ENCODE measurements at places on chromosomes 13 and 19.

- DNase-seq, result no peak
Measured at GRCh38 chr13:96744367-96745331, 249.6 kb downstream of the OXGR1 start.

DNA sequence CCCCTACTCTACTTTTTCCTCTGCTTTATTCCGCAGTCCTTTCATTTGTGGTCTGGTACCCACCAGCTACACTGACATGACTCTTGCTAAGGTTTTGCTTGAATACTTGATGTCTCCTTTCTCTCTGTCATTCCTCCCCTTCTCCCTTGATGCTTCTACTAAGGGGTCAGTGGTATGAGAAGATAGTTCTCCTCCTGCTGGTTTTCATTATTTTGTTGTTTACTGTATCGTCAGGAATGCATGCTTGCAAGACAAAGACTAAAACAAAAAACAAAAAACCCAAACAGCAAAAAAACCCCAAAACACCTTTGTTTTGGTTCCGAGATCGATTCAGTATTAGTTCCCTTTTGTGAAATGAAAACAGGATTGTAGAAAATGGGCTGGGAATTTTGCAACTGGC, 59.5 kb downstream of the PCCA start:
- DNase-seq, result no peak

DNA sequence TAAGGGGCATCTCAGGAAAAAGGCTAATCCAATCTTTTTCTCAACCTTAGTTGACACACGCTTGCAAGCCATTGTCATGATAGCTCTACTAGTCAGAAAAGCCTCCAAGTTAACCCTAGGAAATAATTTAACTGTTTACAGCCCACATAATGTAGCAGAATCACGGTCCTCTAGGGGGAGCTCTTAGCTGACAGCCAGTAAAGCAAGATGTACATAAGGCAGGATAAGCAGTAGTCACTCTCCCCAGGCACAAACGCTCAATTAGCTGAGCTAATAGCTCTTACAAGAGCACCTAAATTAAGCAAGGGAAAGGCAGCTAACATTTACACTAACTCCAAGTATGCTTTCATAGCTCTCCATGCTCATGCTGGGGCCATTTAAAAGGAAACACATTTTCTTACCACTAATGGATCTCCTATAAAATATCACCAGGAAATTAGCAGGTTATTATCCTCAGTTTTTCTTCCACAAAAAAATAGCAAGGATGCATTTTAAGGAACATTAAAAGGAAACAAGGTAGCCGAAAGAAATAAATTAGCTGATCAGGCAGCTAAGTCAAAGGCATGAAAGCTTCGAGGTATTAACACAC, 33.7 kb upstream of the ZSCAN5A start:
- no peak for DNase-seq

- DNase-seq, result peak; percentile 48
Measured at GRCh38 chr19:11286312-11286974, 9.5 kb upstream of the TSPAN16 start.

- DNase-seq, result peak; percentile 47
Measured at GRCh38 chr13:39875111-39875987, 219.9 kb downstream of the COG6 start.

GRCh38 chr13:24263632-24264031, 45.7 kb upstream of the C1QTNF9 start:
- DNase-seq, result peak; percentile 10

DNA sequence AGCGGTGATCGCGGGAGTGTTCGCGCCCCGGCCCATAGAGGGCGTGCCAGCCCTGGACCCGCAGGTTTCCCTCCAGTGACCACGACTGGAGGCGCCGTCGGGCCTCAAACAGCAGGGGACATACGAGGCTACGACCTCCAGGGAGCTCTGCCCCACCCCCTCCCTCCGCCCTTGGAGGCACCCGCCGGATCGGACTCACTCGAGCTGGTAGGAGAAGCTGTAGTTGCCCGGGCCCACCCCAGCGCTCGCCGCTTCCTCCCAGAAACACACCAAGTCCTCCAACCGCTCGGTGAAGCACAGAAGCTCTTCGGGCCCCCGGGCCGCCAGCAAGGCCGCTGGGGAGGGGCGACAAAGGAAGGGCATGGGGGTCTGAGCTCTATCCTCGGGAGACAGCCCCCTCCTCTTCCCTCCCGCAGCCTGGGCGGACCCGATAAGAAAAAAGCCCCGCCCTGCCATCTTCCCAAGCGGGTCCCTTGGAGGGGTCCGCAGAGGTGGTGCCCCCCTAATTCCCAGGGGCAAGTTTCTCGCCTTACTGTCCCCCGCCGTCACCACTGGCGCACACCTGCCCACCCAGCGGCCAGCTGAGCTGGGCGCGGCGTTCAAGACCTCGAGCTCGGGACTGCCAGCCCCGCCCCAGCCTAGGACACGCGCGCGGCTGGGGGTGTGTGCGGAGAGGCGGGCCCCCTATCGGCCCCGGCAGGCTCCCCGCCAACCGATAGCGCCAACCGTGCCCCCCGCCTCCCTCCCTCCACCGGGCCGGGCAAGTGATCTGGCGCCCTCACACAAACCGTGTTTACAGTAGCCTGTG, 1.0 kb downstream of the EPOR start:
- DNase-seq, result no peak

- no peak for DNase-seq
Measured at GRCh38 chr19:17543986-17544385, 11.5 kb upstream of the COLGALT1 start.

GRCh38 chr13:65378484-65378883, 1851.7 kb downstream of the PCDH9 start:
- no peak for DNase-seq

GRCh38 chr13:20610006-20610405, 43.0 kb downstream of the IFT88 start:
- no peak for DNase-seq

DNA sequence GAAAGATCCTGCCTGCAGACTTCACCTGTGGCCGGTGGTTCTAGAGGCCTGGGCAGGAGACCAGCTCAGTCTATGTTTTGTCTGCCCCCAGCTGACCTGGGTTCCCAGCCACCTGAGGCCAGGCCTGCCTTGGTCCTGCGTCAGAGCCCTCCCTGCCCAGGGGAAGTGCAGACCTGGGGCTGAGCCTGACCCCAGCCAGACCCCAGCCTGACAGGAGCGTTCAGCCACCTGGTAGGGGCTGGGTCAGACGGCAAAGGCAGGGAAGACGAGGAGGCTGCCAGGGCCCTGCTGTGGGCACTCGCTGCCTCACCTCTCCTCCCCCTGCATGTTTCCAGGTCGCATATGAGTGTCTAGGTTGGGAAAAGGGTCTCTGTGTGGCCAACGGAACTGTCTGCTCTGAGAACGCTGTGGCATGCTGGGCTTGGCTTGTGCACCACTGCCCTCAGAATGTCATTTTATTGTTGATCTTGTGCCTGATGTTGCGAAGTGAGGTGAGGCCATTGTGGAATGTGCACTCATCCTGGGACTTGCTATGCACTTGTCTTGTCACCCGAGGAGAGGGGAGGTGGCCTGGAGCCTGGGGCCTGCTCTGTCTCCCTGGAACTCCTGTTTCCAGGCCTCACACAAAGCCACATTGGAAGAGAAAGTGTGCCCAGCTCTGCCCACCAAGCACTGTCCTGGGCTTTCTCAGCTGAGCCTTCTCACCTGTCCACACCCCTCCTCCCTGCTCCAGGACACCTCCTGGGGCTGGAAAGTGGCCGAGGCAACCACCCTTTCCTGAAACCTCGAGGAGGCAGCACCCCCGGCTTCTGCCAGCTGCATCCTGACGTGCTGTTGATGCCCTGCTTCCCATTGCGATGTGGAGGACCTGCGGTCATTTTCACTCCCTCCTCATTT, 15.2 kb upstream of the MCF2L start:
- no peak for DNase-seq

- DNase-seq, result no peak
Measured at GRCh38 chr13:32214071-32214470, 101.1 kb downstream of the ZAR1L start.

DNA sequence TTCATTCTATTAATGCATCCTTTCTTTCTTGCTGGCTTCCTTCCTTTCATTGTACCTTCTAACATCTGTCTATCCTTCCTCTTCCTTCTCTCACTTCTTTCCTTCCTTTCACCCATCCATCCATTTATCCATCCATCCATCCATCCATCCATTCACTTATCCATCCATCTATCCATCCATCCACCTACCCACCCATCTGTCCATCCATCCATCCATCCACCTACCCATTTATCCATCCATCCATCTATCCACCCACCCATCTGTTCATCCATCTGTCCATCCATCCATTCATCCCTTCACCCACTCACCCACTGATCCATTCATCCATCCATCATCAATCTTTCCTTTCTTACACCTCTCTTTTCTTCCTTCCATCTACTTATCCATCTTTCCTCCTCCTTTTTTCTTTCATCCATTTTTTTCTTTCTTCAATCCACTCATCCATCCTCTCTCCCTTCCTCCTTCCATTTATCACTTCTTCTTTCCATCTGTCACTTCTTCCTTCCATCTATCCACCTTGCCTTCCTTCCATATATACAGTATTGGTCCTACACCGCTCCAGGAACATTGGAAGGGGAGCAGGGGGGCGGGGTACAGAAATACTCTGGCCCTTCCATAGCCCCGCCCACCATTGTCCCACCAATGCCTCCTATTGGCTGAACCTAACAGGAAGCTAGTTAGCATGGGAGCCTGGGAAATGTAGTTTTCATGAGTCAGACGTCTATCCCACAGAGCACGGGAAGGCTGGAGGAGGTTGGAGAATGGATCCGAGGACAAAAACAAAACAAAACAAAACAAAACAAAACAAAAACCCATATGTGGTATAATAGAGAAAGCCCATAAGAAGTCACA, 45.9 kb downstream of the MBD3L1 start:
- DNase-seq, result no peak

GRCh38 chr19:5615756-5616327, 6.7 kb downstream of the SAFB2 start:
- peak; percentile 44 for DNase-seq

- peak; percentile 61 for DNase-seq
Measured at GRCh38 chr13:97275776-97276501, 53.8 kb downstream of the MBNL2 start.

- DNase-seq, result no peak
Measured at GRCh38 chr19:17677002-17677401, 11.2 kb downstream of the UNC13A start.

GRCh38 chr19:29841559-29842367, 30.0 kb downstream of the CCNE1 start:
- peak; percentile 8 for DNase-seq

GRCh38 chr19:55493645-55494171, 5.5 kb downstream of the SSC5D start:
- no peak for DNase-seq

DNA sequence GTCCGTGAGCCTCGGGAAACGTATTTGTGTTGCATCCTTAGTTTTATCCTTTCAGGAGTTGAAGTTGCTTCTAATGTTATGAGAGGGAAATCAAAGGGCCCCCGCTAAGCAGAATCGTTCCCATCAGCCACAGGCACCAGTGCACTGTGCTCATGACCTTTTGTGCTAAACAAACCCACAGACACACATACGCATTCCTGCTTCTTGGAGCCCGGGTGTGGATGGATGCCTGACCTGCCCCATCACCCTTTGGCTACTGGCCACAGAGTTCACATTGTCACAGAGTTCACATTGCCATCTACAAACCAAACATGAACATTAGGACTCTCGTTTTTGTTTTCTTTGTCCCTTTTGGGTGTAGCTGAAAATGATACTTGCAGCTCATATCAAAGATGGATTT, 47.2 kb downstream of the CHST8 start:
- DNase-seq, result no peak

DNA sequence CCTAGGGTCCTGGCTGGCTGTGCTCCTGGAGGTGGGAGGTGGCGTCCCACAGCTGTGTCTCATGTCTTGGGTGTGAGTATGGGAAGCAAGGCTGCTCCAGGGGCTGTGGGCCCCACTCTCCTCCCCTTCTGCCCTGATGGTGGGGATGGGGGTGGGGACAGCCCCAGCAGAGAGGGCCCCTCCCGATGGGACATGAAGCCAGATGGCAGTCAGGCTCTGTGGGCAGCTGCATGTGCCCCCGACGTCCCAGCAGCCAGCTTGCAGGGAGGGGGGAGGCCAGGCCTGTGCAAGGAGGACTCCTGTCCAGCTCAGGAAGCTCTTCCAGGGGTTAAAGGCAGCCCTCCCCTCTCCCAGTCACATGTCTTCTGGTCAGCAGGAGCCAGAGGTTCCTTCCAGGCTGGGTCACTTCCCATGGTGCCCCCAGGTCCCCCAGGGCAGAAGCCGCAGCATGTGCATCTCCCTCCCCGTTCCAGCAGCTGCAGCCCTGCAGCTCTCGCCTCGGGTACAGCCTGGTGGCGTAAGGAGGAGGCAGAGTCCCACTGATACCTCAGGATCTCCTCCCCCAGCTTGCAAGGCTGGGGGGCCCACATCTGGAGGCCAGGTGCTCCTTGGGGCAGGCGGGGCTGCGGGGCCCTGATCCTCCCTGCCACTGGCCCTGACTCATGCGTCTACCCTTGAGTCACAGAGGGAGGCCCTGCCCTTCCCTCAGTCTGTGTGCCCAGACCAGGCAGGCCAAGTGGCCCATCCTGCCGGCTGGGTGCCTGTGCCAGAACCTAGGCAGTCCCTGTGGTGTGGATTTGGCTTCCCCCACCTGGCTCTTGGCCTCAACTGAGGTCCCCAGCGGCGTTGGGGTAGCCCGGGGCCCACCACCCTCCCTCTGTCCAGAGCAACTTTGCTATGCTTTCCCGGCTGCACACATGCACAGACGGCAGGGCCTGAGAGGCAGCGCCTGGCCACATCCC, 13.0 kb downstream of the YIPF2 start:
- DNase-seq, result peak; percentile 86

DNA sequence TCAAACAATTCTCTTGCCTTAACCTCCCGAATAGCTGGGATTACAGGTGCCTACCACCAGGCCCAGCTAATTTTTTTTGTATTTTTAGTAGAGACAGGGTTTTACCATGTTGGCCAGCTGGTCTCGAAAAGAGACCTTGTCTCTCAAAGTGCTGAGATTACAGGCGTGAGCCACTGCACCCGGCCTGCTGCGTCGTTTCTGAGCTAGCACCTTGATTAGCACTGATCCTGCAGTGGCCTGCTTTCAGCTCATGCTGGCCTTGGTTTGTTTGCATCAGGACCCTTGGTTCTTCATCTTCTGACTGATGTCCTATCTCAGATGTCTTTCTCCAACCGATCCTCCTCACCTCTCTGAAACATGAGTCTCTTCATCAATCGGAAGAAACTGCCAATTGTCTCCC, 4.9 kb upstream of the TFDP1 start:
- no peak for DNase-seq

Data from fibroblast of upper back skin (primary cell).